ENCODE measurements at places on chromosomes 6 and 20.

GRCh38 chr6:88815491-88815890 lies 147.9 kb downstream of the RNGTT start:
- no peak for DNase-seq

DNA sequence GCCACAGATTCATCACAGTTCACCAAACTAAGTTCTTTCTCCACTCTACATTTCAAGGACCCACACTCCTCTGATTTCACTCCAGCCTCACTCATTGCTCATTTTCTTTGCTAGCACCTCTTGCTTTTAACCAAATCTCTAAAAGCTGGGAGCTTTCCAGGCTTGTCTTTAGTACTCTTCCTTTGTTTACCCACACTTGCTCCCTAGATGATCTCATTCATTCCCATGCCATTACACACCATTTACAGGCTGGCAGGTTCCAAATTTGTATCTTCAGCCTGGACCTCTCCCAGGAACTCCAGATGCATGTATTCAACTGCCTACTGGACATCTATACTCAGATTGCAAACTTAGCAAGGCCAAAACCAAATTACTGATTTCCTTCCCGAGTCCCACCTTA lies 5.3 kb upstream of the GUCA1B start:
- DNase-seq, result no peak

DNA sequence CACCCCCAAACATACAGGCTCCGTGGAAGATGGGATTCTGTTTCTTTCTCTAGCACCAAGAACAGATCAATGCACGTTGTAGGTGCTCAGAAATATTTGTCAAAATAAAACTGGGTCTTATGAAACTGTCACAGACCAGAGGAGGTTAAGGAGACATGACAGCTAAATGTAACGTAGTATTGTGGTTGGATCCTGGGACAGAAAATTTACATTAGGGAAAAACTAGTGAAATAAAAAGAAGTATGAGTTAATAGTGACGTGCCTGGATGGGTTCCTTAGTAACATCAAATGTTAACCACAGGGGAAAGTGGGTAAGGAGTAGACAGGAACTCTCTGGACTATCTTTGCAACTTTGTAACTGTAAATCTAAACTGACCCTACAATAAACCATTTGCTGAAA lies 31.5 kb downstream of the NOL4L start:
- no peak for DNase-seq

- no peak for DNase-seq
Observed at GRCh38 chr6:40349123-40349900, 237.9 kb downstream of the LRFN2 start.

DNA sequence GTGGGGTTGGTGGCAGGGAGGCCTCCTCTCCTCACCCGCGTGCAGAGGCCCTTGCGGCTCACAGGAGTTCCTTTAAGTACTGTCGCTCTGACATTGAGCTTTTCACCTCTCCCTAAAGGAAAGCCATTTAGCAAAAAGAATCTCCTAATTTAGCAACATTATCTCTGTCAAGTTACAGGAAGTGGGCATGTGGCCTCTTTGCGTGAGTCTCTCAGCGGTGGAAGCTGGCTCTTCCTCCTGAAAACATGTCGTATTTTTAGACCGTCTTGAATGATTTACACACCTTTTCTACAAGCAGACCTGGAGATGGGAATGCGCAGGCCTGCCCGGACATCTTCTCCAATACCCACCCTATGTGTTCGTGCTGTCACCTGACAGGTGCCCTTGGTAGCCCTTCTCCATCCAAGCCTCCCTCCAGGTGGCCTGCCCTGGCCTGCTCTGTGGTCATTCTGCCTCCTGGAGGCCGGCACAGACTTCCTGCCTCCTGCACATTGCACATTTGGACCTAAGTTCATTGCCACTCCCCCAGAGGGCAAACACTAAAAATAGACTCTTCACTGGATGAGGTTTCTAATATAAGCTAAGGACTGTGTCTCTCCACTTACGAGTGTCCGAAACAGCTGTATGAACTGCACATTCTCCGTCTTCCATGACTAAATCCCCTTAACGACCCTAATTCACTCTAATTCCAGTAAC lies 18.5 kb upstream of the PHACTR3 start:
- DNase-seq, result peak; percentile 77

- no peak for DNase-seq
Observed at GRCh38 chr20:63152322-63153253, 63.3 kb downstream of the YTHDF1 start.
